Left ventricle myocardium superior (tissue), 1 donor: ENCODE measurements at places on chromosomes 11 and 22. TPM values are rescaled to one million over a fixed set of nuclear protein-coding genes. Genes with fewer than 3 reads are reported as not detected.

GRCh38 chr11:44361813-44362212 is 51.9 kb upstream of the ALX4 start:
- DNase-seq, result no peak

DNA sequence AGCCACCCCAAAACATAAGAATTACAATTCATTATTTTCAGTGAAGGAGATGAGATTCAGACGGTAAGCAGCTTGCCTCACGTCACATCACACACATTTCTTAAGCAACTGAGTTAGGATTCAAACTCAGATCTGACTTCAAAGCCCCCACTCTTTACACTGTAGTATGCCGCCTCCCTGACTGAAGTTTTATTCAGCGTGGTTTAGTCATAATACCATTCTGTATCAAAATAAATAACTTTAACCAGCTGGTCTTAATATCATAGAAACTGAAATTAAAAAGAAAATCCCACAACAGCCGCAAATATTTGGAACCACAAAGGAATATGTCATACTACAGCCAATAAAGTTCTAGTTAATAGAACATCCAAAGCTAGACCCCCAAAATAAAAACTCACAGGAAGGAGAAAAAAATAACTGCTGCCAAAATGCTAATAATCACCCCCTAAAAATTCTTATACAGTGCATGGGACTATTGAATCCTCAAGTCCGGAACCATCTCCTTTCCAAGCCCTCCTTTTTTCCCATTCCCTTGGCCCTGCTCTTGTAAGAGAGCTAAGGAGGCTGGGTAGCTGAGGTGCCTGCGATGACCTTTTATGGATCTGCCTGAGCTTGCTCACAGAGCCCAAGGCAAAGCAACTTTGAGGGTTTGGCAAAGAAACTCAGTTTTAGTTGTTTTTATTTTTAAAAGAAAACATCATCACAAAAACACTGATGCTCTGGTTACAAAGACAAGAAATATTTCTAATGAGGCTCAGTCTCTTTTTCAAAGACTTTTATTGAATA is 334.5 kb downstream of the TTC28 start:
- DNase-seq, result no peak

GRCh38 chr11:102471474-102471873 is 18.9 kb upstream of the TMEM123 start:
- DNase-seq, result no peak

The LAYN gene
- 3.8 TPM for total RNA-seq

The RASD2 gene
- 9.4 TPM for total RNA-seq

GRCh38 chr11:353179-353873 is 16.0 kb upstream of the B4GALNT4 start:
- peak; percentile 90 for DNase-seq
